ENCODE measurements at places on chromosomes 6 and 20. TPM values are rescaled to one million over a fixed set of nuclear protein-coding genes. Genes with fewer than 3 reads are reported as not detected.

DNA sequence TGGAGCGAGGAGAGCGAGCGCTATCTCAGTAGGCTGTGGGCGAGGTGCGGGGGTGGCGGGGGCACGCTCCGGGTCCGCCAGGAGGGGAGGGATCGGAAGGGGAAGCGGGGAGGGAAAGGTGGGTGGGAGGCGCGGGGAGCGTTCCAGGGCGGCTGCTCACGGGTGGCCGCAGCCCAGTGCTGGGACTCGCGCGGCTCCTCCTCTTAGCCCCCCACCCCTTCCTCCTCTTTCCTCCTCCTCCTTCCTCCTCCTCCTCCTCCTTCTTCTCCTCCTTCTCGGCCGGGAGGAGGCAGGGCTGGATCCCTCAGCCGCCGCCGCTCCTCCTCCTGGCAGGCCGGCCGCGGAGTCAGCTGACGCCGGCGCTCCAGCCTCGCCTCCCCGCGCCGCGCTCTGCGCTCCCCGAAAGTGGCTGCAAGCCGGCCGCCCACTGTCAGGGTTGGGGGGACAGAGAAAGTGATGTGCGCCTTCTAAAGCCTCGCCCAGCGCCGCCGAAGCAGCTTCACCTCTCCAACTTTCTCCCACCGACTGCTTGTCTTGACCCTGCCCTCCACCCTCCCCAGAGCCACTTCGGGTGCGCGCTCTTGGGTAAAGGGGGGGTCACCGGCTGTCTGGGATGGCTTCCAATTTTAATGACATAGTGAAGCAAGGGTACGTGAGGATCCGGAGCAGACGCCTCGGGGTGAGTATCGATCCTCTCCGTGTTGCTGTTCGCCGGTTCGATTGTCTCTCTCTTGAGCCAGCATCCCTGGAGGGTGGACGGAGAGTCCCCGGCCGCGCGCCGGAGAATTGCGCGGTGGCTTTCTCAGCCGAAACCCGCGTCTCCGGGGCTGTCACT is at the start of gene DOK5:
Gene DOK5, plus strand, starts transcription at position 260 of the 835 bp plus-strand sequence. Its CDS starts 354 bp downstream, at position 614.
- H3K36me3 ChIP-seq, result no peaks in the 10 kb centered on the region
- peak; percentile 59 for DNase-seq
- peak within 1 kb of the TSS; percentile 83 for H3K4me3 ChIP-seq
- H3K27ac ChIP-seq, result peak within 1 kb of the TSS; percentile 55
- H3K4me1 ChIP-seq, result peaks cover 29% of the 10 kb centered on the region
- H3K27me3 ChIP-seq, result peaks cover 41% of the 10 kb centered on the region

GRCh38 chr20:7038029-7038428 is 270.5 kb downstream of the BMP2 start:
- H3K27me3 ChIP-seq, result no peaks in the 10 kb centered on the region
- H3K4me3 ChIP-seq, result no peak overlapping the region
- H3K4me1 ChIP-seq, result no peaks in the 10 kb centered on the region
- DNase-seq, result no peak

GRCh38 chr6:56914798-56915658 is 39.9 kb upstream of the BEND6 start:
- peaks cover 7% of the 10 kb centered on the region for H3K27me3 ChIP-seq
- peaks cover 9% of the 10 kb centered on the region for H3K4me1 ChIP-seq
- no peak overlapping the region for H3K4me3 ChIP-seq
- peak overlapping the region; percentile 48 for H3K27ac ChIP-seq
- DNase-seq, result peak; percentile 30

- no peak overlapping the region for H3K27ac ChIP-seq
- DNase-seq, result no peak
- H3K4me1 ChIP-seq, result no peaks in the 10 kb centered on the region
- no peaks in the 10 kb centered on the region for H3K36me3 ChIP-seq
- H3K4me3 ChIP-seq, result no peak overlapping the region
- peaks cover 59% of the 10 kb centered on the region for H3K27me3 ChIP-seq
Measured at GRCh38 chr20:47027042-47027441, 132.4 kb downstream of the EYA2 start.

GRCh38 chr6:17863901-17864754 is 123.3 kb downstream of the KIF13A start:
- H3K27ac ChIP-seq, result peak overlapping the region; percentile 65
- H3K4me1 ChIP-seq, result peaks cover 62% of the 10 kb centered on the region
- no peak overlapping the region for H3K4me3 ChIP-seq
- DNase-seq, result peak; percentile 27
- H3K36me3 ChIP-seq, result no peaks in the 10 kb centered on the region

RAET1L gene
- total RNA-seq, result not detected

All from left ventricle myocardium inferior (tissue), 1 donor.